ENCODE measurements at places on chromosomes 13 and 19. TPM values are rescaled to one million over a fixed set of nuclear protein-coding genes. Genes with fewer than 3 reads are reported as not detected.

The DACT3 gene
- total RNA-seq = 14.6 TPM

GRCh38 chr19:19305696-19306095 lies 14.6 kb downstream of the SUGP1 start:
- no peak overlapping the region for H3K4me3 ChIP-seq
- no peak for DNase-seq
- peaks cover 82% of the 10 kb centered on the region for H3K36me3 ChIP-seq

DNA sequence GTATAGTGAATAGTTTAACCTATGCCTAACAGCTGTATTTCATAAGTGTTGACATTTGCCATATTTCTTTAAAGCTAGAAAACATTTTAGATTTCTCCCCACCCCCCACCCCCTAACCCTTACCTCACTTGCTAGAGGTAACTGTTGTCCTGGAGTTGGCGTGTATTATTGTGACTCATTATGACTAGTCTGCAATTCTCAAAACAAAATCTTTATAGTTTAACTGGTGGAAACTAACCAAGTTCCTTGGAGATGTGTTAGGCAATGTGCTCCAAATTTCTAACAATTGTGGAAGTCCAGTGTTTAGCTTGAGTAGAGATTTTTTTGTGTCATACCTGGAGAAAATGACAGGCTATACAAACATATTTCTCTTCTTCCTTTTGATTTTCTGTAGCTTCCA lies 38.0 kb downstream of the KCTD4 start:
- no peak overlapping the region for H3K4me3 ChIP-seq
- no peak for DNase-seq
- no peak overlapping the region for H3K27ac ChIP-seq
- H3K36me3 ChIP-seq = no peaks in the 10 kb centered on the region
- no peaks in the 10 kb centered on the region for H3K4me1 ChIP-seq

The TMEM59L gene
- total RNA-seq = 3.9 TPM

DNA sequence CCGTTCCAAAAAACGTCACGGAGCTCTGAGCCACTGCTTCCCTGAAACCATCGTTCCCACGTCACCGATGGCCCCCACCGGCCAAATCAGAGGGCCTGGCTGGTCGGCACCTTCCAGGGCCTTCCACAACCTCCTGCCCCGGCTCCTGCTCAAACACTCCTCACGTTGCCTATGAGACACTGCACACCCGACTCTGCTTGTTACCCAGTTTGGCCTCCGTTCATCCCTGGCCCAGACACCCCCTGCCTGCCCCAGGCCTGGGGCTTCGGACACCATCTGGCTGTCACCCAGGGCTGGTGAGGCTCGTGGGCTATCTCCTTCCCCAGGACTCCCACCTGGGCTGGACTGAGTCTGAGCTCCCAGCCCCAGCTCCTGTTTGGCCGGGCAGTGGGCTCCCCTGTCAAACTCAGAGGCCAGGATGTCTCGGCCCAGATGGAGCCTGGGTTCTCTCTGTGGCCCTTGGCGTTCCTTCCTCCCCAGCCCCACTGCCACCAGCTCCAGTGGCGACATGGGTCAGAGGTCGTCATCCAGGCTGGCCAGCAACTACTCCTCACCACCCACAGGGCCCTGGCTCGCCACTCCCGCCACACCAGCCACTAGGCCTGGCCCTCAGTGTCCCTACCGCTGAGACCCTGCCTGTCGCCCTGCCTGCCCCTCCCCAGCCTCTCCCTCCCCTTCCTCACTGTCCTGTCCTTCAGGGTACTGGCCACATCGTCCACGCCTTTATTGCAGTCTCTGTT lies 17.7 kb downstream of the CERS1 start:
- H3K4me1 ChIP-seq = no peaks in the 10 kb centered on the region
- peaks cover 66% of the 10 kb centered on the region for H3K36me3 ChIP-seq
- no peak for DNase-seq
- H3K4me3 ChIP-seq = no peak overlapping the region

DNA sequence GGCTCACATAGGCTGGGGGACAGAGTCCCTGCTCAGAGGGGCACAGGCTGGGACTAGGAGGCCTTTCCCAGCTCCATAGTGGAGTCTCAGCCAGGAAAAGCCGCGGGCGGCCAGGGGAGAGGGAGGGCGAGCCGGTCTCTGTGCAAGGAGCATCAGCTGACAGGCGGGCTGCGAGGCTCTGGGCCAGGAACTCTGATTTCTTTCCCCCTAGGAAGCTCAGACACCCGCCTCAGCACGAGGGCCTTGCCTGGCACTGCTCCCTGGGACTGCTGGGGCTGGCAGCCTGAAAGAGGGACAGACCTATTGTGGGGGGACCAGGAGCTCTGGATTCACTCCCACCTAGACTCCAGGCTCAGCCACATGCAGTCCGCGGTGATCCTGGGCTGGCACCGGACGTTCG lies 2.2 kb upstream of the PLK5 start:
- H3K4me1 ChIP-seq = peaks cover 10% of the 10 kb centered on the region
- no peak overlapping the region for H3K27ac ChIP-seq
- H3K4me3 ChIP-seq = no peak overlapping the region
- DNase-seq = peak; percentile 42

The GPR183 gene
- 1.8 TPM for total RNA-seq

DNA sequence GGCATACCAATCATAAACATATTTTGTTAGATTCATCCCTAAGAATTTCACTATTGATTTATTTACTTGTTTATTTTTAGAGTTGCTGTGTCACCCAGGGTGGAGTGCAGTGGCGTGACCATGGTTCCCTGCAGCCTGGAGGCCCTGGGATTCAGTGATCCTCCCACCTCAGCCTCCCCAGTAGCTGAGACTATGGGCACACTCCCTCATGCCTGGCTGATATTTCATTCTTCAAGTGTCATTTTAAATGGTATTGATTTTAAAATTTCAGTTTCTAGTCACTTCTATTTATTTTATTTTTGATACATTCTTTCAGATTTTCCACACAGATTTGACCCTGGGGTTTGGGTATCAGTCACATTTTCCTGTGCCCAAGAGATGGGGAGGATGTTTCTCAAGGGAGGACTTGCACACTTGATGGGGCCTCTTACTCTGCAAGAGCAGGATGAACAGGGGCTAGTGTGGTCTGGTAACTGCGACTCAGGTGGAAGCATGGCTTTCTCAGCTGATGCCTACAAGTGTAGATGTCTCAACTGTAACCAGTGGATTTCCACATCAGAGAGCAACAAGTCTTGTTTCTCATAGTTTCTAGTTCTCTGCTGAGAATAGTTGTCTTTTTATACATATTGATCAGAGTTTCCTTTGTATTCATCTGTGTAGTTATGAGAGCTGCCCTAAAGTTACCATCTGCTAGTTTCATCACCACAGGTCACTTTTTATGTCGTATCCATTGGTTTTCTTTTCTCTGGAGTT lies 40.2 kb downstream of the CCNE1 start:
- no peaks in the 10 kb centered on the region for H3K36me3 ChIP-seq
- no peak for DNase-seq
- H3K4me1 ChIP-seq = peaks cover 12% of the 10 kb centered on the region
- no peaks in the 10 kb centered on the region for H3K27me3 ChIP-seq

The KLK2 gene
- not detected for total RNA-seq

DNA sequence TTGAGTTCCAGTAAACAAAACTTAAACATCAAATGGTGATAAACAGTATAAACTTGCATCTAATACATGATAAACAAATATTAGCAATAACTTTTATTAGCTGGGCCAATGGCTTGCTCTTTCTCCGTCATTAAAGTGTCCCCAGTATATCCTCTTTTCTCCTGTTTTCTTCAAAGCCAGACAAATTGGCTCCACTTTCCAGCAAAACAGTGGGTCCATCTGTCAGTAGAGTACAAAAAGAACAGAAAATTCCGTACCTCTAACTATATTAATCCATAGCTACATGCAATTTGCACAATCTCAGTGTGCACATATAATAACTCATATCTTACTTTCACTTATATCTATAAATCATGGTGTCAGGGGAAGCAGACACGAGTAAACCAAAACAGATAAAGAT lies 678.0 kb upstream of the SPRY2 start:
- peaks cover 13% of the 10 kb centered on the region for H3K36me3 ChIP-seq
- no peaks in the 10 kb centered on the region for H3K27me3 ChIP-seq
- DNase-seq = no peak
- no peak overlapping the region for H3K27ac ChIP-seq

The PCDH8 gene
- 0.44 TPM for total RNA-seq

All from muscle of leg (tissue), 16 donors.